Activated T-helper 1 cell treated with anti-CD3 and anti-CD28 coated beads, Interleukin-12 subunit alpha, Interleukin-12 subunit beta, Interleukin-2, Interleukin-4 antibody, amounts not matched to agents 30 ng/mL and 10 ng/mL and 1 ng/mL, durations not matched to agents 14 hours and 24 hours and 36 hours (primary cell): ENCODE measurements at places on chromosomes 3 and 15.

GRCh38 chr3:138219255-138219654 lies 32.2 kb downstream of the ARMC8 start:
- no peak for DNase-seq

DNA sequence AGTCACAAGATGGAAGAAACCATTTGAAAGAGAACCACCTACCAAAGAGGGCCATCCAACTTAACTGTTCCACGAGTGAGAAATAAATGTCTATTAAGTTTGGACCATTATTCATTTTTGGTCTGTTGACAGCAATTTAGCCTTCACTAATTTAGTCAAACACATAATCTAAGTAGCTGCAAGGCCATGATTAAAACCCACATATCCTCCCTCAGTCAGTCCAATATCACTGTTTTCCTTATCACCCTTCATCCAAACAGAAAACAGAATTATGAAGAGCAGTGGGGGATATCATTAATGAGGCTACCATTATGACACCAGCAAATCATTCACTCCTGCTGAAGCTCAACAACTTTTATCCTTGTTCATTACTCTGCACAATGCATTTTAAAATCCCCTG lies 52.0 kb downstream of the PIK3CB start:
- DNase-seq = no peak

DNA sequence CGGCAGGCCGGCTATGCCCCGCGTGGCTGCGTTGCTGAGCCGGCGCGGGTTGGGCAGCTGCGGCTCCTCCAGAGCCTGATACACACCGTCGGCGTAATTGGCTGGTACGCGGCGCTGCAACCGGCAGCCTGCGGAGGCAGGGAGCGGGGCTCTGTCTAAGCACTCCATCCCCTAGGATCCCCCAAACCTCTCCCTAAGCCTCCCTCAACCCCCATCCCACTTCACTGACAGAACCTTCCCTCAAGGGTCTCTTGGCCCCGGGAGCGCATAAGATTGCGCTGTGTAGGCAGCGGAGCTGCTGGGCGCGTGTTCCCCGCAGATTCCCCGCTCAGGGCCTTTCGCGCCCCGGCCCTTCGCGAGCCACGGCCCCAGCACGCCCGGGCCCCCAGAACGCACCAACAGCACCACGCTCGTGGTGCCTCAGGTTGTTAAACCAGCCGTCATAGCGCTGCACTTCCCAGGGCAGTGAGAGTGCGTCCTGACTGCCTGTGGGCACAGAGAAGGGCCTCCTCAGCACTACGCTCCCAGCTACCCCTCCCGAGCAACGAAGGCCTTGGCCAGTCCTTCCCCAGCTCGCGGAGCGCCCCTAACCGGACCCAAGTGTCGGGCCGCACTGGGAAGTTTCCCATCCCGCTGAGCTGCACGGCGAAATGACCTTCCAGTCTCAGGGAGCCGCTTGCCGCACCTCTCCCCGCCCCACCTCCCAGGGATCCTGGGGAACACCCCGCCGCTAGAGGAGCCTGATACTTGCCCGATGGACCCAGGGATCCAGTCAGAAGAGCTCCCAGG lies 1.2 kb downstream of the DUOX2 start:
- DNase-seq = no peak

DNA sequence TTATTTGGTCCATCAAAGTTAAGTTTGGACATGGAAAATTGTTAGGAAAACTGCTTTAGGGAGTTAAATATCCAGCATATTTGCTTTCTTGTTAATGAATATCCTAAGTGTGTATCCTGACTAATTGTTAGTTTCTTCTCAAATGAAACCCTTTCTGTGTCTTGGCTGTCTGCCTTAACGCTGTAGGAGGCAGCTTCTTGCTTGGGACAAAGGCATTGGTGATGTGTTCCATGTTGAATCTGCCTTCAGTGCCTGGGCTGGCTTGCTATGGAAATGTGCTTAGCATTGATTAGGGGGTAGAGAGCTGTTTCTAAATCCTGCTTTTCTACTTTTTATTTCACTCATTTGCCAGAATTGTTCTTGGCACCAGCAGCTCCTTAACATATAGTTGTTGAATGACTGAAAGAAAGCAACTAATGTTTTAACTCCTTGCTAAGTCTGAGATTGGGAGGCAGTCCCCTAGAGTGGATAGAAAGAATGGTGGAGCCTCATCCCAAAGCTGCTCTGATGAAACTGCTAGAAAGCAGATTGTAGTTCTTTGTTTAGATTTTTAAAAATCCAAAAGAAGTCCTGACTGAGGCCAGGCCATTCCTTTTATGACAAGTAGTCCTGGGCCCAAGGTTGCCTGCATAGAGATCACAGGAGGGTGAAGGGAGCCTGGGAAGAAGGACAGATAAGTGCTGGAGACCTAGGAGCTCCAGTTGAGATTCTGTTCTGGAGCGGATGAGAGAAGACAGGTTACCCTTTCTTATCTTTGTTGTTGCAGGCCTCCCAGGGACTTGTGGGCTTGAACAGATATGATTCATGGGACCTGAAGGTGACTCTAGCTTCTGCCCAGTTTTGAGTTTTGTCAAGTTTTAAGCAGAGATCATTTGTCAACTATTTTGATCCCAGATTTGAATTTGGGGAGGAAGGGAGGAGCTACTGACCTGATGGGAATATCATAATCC lies 39.3 kb downstream of the OXNAD1 start:
- DNase-seq = no peak

DNA sequence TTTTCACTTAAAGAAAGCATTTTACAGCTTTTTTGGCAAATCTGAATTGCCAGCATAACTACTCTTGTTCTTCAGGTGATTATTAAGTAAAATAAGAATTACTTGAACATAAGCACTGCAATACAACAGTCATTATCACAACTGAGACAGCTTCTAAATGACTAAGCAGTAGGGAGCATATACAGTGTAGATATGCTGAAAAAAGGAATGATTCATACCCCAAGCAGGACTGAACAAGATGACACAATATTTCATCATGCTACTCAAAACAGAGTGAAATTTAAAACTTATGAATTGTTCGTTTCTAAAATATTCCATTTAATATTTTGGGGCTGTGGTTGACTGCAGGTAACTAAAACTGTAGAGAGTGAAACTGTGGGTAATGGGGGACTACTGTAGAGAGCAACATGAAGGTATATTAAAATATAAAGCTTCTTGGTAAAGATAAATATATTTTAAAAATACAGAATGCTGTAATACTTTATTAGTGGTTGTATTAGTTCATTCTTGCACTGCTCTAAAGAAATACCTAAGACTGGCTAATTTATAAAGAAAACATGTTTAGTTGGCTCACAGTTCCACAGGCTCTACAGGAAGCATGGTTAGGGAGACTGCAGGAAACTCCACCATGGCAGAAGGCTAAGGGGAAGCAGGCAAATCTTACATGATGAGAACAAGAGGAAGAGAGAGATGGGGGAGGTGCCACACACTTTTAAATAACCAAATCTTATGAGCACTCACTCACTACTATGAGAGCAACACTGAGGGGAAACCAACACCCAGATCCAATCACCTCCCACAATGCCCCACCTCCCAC lies 84.8 kb downstream of the DCLK3 start:
- DNase-seq = no peak

GRCh38 chr3:9911863-9912262 lies 5.0 kb upstream of the IL17RC start:
- no peak for DNase-seq

- DNase-seq = no peak
These were observed 16.0 kb upstream of the GPR171 start for GRCh38 chr3:151219056-151219455.

- DNase-seq = no peak
These were observed 39.0 kb downstream of the UBE2E2 start for GRCh38 chr3:23242106-23242505.

- no peak for DNase-seq
These were observed 62.4 kb downstream of the C3orf80 start for GRCh38 chr3:160287666-160288065.

- DNase-seq = no peak
These were observed 41.6 kb downstream of the ABCC5 start for GRCh38 chr3:183975981-183976662.
